NCI-H2081 (cell line): ENCODE measurements at places on chromosomes 7 and 10.

DNA sequence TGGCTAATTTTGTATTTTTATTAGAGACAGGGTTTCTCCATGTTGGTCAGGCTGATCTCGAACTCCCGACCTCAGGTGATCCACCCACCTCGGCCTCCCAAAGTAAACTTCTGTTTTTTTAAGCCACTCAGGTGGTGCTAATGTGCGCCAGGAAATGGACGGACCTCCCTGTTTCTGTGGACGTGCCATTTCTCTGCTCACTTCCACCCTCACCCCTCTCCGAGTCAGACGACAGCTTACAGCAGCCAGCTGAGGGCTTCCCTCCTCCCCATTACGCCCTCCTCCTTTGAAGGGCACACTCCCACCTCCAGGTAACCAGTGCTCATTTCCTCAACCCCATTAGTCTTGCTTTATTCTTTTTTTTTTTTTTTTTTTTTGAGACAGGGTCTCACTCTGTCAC is 41.7 kb upstream of the EZH2 start:
- no peak for DNase-seq

DNA sequence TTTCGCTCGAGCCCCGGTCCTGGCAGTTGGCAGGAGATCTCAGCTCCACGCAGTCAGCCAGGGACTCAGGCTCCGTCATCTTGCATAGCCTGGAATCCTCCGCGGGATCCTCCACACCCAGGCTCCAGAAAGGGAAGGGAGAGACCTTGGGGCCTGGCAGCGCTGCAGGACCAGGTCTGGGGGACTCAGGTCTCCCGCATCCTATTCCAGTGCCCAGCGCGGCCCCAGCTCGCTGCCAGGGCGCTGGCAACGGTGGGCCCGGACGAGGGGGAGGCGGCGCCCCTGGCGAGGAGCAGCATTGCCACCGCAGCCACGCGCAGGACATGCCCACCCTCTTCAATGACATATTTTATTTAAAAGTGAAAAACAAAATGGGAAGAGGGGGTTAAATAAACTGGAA is 83.4 kb downstream of the LANCL2 start:
- DNase-seq = no peak

DNA sequence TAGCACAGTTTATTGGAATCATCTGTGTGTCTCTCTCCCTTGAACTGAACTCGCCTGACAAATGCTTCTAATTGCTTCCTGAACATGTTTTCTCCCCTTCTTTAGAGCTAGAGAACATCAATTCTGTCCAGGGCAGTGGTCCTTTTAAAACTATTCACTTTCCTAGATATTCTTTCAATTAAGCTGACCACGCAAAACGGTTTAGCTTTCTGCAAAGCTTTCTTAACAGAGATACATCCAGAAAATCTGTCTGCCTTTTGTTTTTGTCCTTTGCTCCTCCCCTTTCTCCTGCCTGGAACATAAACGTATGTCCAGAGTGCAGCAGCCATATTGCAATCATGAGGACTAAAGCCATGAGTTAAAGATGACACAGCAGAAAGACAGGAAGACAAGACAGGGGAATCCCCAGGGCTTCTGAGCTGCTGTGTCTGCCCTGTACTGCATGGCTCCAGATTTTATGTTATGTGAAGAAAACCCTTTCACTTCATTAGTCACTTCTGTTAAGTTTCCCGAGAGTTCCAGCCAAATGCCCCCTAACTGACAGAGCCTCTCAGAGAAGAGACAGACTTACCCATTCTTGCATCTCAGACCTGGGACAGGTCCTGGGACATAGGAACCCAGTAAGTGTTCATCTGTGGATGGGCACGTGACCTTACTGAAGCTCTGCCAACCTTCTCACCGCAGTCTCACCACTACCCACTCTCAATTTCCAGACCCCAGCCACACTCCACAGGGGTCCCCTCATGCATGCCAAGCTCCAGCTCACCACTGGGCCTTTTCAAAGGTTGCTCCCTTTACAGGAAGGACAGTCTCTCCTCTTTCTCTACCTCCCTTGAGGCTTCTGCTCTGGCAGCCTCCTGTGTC is 35.0 kb upstream of the CPXM2 start:
- DNase-seq = no peak

DNA sequence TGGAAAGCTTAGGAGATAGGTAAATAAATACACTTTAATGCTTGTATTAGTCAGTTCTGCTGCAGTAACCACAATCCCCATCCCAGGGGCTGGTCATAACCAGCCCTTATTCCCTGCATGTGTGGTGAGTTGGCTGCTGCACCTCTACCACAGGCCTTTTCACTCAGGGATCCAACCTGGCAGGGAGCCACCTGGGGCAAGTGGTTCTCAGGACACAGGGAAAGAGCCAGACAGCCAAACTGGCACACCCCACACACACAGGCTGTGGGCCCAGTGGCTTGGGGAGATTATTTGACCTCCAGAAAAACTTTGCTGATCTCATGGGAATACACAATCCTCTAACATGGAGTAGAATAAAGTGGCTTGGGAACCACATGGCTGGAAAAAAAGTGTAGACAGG is 400.0 kb upstream of the RNF32 start:
- DNase-seq = no peak

DNA sequence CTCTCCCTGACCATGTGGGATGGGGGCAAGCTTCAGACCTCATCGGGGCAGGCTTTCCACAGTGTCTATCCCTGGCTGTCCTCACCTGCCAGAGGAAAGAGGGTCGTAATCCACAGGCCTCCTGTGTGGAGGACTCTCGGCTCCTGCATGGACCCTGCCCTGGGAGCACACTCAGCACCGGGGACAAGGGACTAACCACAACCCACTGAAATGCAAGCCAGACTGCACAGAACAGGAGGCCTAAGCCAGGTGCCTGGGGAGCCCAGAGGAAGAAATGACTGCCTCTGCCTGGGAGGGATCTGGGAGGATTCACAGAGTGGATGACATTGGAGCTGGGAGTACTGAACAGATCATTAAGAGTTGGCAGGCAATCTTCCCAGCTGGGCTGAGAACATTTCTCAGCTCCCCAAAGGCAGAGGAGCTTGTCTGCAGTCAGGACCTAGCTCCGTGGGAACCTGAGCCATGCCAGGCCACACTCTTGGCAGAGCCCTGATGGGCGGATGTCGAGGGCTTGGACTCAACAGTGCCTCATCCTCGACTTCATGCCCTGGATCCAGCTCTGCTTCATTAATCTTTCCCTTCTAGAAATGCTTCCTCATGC is 213.4 kb downstream of the USP6NL start:
- no peak for DNase-seq

GRCh38 chr7:118918556-118918955 is 694.1 kb downstream of the ANKRD7 start:
- DNase-seq = peak; percentile 32

GRCh38 chr7:79806161-79806734 is 328.4 kb upstream of the GNAI1 start:
- peak; percentile 30 for DNase-seq

GRCh38 chr10:58275261-58275660 is 6.3 kb downstream of the CISD1 start:
- no peak for DNase-seq

DNA sequence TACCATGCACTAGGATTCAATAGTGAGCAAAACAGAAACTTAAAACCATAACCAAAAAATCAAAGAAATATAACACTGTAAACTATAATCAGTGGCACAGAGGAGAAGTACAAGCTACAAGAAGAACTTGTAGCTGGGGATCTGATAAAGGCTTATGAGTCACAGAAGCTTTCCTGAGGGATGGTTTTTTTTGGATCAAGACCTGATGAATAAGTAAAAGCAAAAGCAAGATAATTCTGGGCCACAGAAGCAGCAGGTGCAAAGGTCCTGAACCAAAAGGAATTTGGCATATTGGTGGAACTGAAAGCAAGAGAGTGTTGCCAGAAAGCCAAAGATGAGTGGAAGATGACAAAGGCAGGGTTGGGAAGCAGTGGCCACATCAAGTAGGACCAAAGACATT is 37.4 kb upstream of the BET1 start:
- DNase-seq = no peak

DNA sequence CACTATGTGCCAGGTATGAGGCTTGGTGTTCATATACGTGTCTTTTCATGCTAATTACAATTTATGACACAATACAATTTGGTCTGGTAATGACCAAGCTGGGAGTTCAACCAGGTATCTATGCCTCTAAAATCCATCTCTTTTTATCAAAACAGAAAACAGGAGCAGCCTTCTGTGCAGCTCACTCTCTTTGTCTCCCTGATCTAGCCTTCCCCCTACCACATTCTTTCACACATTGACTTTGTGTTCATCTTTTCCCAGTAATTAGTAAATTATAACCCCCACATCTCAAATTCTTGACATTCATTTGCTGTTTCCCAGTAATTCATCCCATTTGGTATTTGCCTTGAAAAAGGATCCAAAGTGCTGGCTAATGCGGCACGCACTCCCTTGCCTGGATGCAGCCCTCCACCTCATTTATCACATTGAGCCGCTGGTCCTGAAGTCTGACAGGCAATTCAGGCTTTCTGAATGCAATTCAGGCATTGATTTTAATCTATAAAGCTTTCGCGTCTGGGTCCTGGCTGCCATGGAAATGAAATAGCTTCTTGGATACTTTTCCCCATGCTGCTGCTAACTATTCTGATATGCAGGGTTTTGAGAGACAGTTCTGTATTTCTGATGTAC is 112.5 kb upstream of the ANKRD1 start:
- DNase-seq = no peak

DNA sequence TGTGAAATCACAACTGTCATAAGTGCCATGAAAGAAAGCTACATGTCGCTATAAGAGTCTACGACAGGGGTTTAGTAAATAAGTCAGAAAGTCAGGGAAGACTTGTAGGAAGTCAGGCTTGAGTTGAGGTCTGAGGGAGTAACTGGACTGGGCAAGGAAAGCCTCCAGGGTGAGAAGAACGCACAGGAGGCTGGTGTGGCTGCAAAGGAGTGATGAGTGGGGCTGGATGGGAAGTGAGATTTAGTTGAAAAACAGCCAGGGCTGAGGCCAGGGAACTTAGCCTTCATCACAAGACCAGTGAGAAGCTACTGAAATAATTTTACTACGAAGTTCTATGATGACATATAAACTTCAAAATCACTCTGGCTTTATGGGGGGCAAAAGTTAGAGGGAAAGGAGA is 763.7 kb upstream of the PHF14 start:
- DNase-seq = no peak

DNA sequence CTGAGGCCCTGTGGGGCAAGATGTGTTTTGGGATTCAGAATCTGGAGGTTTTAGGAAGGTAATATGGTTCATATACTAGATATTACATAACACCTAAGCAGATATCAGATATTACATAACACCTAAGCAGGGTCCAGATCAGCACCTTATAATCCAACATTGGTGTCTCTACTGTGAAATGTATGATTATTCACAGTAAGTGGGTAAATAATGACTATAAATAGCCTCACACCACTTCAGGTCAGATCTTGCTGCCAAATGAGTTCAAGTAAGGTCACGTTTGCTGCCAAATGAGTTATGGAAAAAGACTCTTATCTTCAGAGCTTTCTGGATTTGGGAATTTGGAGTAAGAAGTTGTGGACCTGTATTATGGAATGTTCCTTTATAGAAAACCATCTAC is 14.6 kb downstream of the ADRB1 start:
- DNase-seq = no peak

DNA sequence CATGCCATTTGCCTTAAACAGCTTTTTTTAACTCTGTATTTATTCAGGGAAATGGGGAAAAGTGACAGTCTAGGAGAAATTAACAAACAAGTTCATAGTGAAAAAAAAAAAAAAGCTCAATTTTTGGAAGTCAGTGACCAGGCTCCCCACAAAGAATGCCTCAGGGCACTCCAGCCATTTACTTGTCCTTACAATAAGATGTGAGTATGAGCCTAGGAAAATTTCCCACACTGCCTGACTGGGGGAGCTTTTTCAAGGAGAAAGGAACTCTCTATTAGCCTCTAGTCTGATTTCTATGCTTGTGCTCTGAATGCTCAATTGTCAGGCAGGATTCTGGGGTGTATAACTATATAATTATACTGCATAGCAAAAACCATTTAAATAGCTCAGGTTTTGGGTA is 74.9 kb upstream of the NRBF2 start:
- no peak for DNase-seq

- no peak for DNase-seq
Observed at GRCh38 chr7:2358968-2359527, 4.4 kb downstream of the EIF3B start.

- DNase-seq = no peak
Observed at GRCh38 chr10:84945791-84946190, 617.4 kb downstream of the CCSER2 start.

GRCh38 chr7:84261509-84261908 is 66.9 kb upstream of the SEMA3A start:
- no peak for DNase-seq

- no peak for DNase-seq
Observed at GRCh38 chr10:9081961-9082360, 1027.5 kb downstream of the GATA3 start.

DNA sequence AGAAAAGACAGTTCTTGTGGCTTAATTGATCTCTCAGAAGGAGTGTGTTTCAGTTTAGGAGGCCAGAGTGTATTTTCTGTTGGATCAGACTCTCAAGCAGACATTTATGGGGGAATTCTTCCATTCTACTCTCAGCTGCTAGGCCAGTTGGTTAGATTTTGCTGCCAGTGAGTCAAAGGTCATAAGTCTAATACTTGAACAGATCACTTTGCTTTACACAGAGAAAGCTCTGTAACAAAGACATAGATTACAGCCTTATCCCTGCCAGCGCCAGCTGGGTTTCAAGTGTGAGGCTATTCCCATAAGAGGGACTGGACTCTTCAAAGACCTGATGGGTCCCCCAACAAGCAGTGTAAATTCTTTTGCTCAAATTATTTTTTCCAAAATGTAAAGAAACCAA is 145.6 kb upstream of the SEMA3C start:
- DNase-seq = no peak

DNA sequence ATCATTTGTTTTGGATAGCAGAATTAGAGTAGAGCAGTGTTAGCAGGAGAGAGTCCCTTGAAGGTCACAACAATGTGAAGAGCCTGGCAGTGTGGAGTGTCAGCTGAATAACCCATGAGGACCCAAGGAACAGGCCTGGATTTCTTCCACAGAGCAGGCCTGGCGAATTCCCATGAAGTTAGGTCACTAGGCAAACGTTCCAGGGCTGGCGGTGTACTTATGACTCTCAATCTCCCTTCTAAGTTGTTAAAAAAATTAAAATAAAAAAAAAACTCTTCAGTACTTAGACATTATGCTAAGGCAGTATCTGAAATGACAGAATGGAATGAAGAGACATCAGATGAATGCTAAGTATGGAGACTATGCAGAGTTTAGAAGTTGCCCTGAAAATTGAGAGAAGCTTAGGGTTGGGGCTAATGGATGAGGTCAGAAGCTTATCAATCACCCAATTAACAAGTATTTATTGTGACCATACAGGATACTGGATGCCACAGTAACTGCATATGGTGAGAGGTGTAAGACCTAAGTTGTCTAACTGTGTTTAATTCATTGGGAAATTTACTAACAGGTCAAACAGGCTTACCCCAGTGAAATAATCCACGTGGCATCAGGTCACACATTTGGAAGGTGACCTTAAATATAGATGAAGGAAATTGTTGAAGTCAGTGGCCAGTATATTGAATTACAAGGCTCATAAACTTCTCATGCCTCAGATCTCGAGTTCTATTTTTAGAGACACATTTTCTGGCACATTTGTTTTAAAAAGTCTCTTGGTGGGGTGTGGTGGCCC is 126.2 kb upstream of the NRP1 start:
- DNase-seq = no peak
